ENCODE measurements at places on chromosomes 11 and 22.

DNA sequence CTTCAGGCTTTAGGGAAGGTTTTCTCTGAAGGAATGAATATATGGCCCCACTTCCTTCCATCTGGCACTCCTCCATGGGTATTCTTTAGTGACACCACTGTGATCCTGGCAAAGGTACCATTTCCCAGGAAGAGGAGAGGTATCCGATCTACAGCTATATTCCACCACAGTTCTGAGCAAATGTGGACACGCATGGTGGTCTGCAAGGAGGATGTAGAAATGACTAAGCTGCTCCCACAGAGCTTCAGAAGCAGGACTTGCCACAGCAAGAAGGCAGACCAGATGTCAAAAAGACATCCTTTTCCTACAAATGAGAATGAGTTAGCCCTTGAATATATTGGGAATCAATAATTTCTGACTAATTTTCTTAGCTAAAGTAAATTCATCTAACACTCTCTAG, 45.5 kb downstream of the ARFGAP2 start:
- DNase-seq: no peak

- no peak for DNase-seq
Observed at GRCh38 chr11:72578991-72579815, 95.0 kb downstream of the PDE2A start.

DNA sequence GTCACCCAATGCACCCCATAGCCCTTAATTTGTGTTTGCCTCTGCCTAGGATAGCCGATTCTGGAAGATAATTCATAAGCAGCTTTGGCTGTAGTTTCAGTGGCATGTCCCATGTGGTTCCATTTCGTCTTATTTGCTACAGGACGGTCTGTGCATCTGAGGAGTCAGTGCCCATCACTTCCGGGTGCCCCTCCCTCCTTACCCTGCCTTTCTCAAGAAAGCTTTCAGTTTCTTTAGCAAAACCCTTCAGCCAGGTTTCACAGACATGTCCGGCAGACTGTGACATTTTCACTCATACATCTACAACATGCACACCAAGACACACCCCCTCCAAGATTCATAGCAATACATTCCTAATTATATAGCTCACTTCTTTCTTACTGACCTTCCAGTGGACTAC, 14.3 kb downstream of the TP53AIP1 start:
- DNase-seq: no peak

GRCh38 chr11:75802021-75802912, 12.7 kb upstream of the UVRAG start:
- no peak for DNase-seq

GRCh38 chr22:46131151-46131587, 19.2 kb upstream of the PPARA start:
- no peak for DNase-seq

Measured in astrocyte of the spinal cord (primary cell).